ENCODE measurements at places on chromosomes 6 and 20. TPM values are rescaled to one million over a fixed set of nuclear protein-coding genes. Genes with fewer than 3 reads are reported as not detected.

Gene CLPSL1
- total RNA-seq = not detected

Gene OGFR
- total RNA-seq = 53.6 TPM

Gene SASH1
- 0.05 TPM for total RNA-seq

Gene CLPSL2
- total RNA-seq = not detected

Gene DACT2
- not detected for total RNA-seq

Gene NR2E1
- not detected for total RNA-seq

Gene CALHM4
- not detected for total RNA-seq

Gene EFCAB8
- 0.92 TPM for total RNA-seq

Gene TBXT
- not detected for total RNA-seq

Gene SCGN
- not detected for total RNA-seq

Gene SFTA2
- total RNA-seq = not detected

Gene SAMD5
- not detected for total RNA-seq

Gene GJE1
- not detected for total RNA-seq

Gene MYT1
- not detected for total RNA-seq

Gene ALDH8A1
- total RNA-seq = 1.2 TPM

Gene SERPINB1
- total RNA-seq = 55.8 TPM

Gene AK9
- 3.5 TPM for total RNA-seq

Gene THBD
- not detected for total RNA-seq

Gene MAFB
- not detected for total RNA-seq

Gene ATP9A
- total RNA-seq = 0.65 TPM

Gene PTK7
- 3.8 TPM for total RNA-seq

Gene TNF
- 89.2 TPM for total RNA-seq

Gene CALHM5
- not detected for total RNA-seq

Gene GTF3C6
- 89.9 TPM for total RNA-seq
